Ascending aorta (tissue), 2 donors: ENCODE measurements at places on chromosomes 7 and 10. TPM values are rescaled to one million over a fixed set of nuclear protein-coding genes. Genes with fewer than 3 reads are reported as not detected.

The CHAT gene
- total RNA-seq, result not detected

The DBF4 gene
- total RNA-seq, result not detected

GRCh38 chr7:131105799-131106680, 221.6 kb upstream of the MKLN1 start:
- peak; percentile 59 for DNase-seq

DNA sequence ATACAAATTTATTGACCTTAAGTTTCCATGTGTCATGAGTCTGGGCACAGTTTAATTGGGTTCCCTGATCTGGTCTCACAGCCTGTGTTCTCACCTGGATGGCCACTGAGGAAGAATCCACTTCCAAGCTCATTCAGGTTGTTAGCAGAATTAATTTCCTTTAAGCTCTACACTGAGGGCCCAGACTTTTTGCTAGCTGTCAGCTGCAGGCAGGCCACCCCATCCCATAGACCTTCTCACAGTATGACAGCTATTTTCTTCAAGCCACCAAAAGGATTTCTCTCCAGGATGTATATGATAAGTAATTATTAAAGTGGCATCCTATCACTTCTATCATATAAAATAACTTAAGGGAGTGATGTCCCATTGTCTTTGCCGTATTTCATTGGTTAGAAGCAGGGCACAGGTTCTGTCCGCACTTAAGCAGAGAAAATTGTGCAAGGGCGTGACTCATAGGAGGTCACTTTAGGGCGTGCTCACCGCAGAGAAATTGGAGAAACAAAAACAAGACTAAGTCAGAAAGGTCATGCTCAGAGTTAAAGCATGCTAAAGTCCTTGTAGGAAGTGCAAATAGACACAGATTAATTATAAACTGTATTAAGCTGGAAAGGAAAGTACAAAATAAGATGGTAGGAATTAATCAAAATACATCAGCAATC, 109.9 kb downstream of the AHR start:
- peak; percentile 70 for DNase-seq
